Upper lobe of left lung (tissue), 6 donors: ENCODE measurements at places on chromosomes 12 and 14. TPM values are rescaled to one million over a fixed set of nuclear protein-coding genes. Genes with fewer than 3 reads are reported as not detected.

Gene OTX2
- not detected for total RNA-seq

Gene WSB2
- 72.3 TPM for total RNA-seq

Gene PPFIBP1
- 115 TPM for total RNA-seq

GRCh38 chr12:41972598-41972997, 172.1 kb downstream of the GXYLT1 start:
- H3K27me3 ChIP-seq, result no peaks in the 10 kb centered on the region
- no peak for DNase-seq
- no peaks in the 10 kb centered on the region for H3K36me3 ChIP-seq
- no peak overlapping the region for H3K4me3 ChIP-seq

- no peak overlapping the region for H3K27ac ChIP-seq
- no peaks in the 10 kb centered on the region for H3K4me1 ChIP-seq
- no peak overlapping the region for H3K4me3 ChIP-seq
- no peaks in the 10 kb centered on the region for H3K36me3 ChIP-seq
These were observed 143.9 kb upstream of the NAV3 start for GRCh38 chr12:77686760-77687159.
